ENCODE measurements at places on chromosomes 5 and 9.
A peak's percentile ranks its signal among the peaks of the same experiment; 100 is the strongest.

GRCh38 chr5:54212331-54212730 lies 98.0 kb downstream of the ARL15 start:
- DNase-seq = peak; percentile 88

DNA sequence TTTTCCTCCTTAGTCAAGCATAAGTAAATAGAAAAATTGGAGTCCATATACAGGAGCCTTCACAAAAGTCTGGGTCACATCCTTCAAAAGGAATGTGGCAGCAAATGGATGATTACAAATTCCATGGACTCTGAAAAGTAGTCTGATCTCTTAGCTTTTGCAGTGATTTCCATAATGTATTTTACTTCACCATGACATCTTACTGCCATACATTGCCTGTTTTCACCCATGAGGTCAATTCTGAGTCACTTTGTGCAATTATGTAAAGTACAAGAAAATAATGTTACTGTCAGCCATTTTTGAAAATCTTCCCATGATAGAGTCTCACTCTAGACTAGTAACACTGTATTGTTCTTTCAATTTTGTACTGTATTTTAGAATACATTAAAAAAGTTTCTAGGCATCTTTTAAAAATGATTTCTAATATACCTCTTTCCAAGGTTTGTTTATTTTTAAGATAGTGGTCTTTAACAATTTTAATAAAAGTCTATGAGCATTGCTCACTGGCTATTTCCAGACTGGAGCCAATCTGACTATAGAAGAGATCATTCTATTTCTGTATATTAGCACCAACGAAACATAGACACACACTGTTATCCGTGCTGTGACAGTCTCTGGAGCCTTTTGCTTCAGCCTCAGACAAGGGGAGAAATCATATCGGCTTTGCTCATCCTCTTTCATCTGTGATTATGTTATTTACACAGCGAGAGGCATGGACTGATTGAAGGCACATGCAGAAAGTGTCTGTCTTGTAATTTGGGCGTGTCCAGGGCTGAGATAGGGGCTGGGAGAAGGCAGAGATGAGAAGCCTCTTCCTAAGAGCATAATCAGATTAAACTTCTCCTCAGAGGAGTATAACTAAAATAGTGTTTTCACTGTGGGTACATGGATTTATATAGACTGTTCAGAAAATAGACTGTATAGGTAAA lies 22.9 kb upstream of the ACTBL2 start:
- no peak for DNase-seq

GRCh38 chr5:61389609-61390008 lies 57.6 kb downstream of the ZSWIM6 start:
- DNase-seq = no peak

DNA sequence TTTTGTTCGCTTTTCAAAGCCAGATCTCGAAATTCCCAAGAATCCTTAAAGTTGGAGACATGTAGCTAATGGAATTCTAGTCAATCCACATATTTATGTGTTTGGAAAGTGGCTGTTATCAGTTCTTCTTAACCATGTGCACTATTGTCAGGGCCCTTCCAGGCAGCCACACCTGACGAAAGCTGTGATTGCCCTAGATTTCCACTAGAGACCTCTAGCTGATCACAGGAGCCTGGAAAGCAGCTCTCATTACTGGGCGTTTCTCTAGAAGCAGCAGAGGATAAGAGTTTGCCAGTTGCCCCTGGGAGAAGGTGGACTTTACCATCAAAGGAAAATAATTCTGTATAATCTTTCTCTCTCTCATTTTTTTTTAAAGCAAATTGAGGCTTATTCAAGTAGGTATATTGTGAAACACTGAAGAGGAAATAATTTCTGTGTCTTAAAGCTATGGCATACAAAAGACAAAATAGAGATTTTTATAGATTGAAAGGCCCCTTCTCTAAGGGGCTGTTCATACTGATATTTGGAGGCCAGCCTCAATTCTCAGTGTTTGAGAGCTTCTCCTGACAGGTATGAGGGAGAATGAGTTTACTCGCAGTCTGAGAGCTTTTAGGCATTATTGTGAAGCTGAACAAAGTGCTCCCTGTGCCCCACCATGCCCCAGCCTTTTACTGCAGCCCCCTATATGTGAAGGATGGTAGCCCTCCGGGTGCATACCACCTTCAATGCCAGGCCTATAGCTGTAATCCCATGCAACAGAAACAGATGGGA lies 405.4 kb upstream of the ACTBL2 start:
- peak; percentile 86 for DNase-seq

- peak; percentile 92 for DNase-seq
Measured at GRCh38 chr9:935348-935965, 41.0 kb upstream of the DMRT3 start.

DNA sequence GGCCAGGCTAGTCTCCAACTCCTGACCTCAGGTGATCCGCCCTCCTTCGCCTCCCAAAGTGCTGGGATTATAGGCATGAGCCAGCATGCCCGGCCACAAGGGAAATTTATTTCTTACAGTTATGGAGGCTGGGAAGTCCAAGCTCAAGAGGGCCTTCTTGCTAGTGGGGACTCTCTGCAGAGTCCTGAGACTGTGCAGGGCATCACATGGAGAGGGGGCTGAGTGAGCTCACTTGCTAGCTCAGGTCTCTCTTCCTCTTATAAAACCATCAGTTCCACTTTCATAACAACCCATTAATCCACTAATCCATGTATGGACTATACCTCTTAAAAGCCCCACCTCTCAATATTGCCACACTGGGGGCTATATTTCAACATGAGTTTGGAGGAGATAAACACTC lies 5.1 kb upstream of the SPIN1 start:
- no peak for DNase-seq

GRCh38 chr5:59039296-59040023 lies 456.6 kb downstream of the RAB3C start:
- DNase-seq = peak; percentile 87

DNA sequence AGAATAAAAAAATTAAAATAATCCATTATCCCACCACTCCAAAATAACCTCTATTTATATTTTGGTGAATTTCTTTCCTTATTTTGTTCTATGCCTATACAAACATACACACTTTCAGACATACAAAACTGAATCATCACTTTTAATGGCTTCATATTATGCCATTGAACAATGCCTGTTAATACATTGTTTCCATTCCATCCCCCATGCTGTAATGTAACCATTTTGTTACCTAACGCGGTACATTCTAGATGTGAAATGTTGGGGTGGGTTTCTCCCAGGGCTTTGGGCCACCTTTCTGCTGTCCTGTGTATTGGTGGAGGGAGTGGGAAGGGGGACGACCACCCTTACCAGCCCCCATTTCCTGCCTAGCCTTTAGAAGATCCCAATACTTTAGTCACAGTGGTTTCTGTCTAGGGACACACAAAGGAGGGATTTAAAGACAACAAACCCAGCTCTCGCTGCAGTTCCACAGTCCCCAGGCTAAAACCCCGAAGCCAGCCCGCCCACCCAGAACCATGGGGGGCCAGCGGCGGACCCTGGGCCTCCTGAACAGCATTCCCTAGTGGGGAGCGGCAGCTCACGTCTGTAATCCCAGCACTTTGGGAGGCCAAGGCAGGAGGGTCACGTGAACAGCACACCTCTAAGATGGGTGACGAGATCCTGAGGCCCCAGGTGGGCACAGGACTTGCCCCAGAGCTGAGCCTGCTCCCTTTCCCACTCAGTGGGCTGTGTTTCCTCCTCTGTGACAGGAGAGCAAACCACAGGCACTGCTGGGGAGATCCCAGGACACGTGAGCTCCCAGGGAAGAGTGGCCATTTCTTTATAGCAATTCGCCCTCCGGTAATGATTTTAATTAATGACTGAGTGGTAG lies 56.9 kb upstream of the STXBP1 start:
- DNase-seq = no peak
